Stimulated activated CD4-positive, alpha-beta T cell treated with anti-CD3 and anti-CD28 coated beads, Interleukin-1b, Interleukin-23, amount 100 ng/mL, for 24 hours (primary cell): ENCODE measurements at places on chromosomes 4 and X.
A peak's percentile ranks its signal among the peaks of the same experiment; 100 is the strongest.

GRCh38 chr4:128462103-128462783 lies 174.6 kb upstream of the PGRMC2 start:
- DNase-seq = no peak

DNA sequence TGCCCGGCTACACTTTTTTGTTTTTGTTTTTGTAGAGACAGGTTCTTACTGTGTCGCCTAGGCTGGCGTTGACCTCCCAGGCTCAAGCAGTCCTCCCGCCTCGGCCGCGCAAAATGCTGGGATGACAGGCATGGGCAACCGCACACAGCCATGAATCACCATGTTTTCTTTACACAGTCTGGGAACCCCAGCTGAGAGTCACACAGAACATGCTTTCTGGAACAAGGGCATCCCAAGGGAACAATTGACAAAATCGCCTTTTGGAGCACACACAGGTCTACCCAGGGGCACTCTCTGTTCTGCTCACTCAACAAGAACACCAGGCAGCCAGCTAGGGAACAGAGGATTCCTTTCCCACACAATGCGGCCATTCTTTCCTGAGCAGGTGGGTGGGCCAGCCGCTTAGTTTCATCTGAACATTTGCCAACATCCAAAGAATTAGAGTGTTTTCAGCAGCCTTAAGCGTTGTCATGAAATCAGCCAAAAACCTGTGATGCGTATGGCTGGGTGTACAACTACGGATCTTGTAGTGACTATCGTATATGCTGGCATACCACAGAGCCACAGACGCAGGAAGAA lies 15.7 kb downstream of the PRKX start:
- DNase-seq = no peak

GRCh38 chr4:7391637-7392437 lies 42.9 kb downstream of the PSAPL1 start:
- DNase-seq = no peak

DNA sequence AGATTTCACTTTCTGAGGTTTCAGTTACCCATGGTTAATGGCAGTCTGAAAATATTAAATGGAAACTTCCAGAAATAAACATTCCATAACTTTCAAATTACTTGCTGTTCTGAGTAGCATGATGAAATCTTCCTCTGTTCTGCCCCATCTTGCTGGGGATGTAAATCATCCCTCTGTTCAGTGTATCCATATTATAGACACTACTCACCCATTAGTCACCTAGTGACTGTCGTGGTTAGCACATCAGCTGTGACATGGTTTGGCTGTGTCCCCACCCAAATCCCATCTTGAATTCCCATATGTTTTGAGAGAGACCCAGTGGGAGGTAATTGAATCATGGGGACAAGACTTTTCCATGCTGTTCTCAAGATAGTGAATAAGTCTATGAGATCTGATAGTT lies 125.5 kb upstream of the GIMD1 start:
- DNase-seq = no peak

GRCh38 chr4:38647101-38647819 lies 16.7 kb upstream of the KLF3 start:
- no peak for DNase-seq

GRCh38 chrX:155262970-155263754 lies 1.1 kb downstream of the RAB39B start:
- DNase-seq = no peak

GRCh38 chrX:140510895-140511295 lies 6.0 kb upstream of the SOX3 start:
- no peak for DNase-seq

GRCh38 chr4:132809298-132810032 lies 339.6 kb upstream of the PCDH10 start:
- no peak for DNase-seq

GRCh38 chr4:148850257-148850995 lies 408.2 kb upstream of the NR3C2 start:
- no peak for DNase-seq

GRCh38 chrX:7946960-7947359 lies 19.7 kb upstream of the PNPLA4 start:
- DNase-seq = no peak

DNA sequence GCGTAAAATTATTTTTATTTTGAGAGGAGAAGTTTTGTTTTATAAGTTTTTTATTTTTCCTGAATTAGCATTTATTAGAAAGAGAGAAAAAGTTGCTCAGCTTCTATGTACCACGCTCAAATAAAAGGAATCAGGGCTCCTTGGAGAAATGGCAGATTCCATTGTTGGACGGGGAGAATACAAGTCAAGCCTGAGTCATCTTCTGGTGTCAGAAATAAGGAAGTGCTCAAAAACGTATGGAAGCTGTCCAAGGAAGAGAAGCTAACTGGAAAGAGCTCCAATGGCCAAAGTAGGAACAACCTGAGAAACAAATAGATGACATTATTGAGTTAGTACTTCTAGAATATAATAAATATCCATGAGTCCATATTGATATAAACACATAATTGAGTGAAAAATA lies 89.3 kb upstream of the NEIL3 start:
- no peak for DNase-seq

DNA sequence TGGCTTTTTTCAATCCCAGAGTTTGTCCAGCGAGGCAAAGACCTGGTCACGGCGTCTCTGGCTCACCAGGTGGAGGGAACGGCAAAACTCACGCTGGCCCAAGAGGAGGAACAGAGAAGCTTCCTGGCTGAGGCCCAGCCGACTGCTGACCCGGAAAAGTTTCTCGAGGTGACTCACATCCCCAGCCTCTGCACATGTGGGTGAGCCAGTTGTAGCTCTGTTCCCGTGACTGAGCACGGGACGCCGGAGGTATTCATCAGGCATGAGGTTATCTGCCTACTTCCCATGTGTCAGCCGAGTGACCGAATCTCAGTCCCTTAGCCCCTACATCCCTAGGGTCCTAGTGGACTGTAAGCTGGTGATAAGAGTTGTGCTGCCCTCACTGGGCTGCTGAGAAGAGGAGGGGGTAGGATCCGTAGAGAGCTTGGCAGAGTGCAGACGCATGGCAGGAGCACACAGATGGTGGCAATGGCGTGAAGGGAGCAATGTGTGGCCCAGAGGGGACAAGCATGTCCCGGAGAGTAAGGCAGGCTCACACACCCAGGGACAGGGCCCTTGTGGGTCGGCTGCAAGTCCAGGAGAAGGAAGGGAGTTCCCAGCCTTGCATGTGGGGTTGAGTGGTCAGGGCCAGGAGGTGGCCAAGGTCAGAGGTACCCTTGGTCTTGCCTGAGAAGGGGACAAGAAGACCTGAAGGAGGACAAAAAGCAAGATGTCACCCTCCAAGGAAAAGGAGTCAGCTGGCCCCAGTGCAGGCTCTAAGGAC lies 42.9 kb downstream of the EVC start:
- DNase-seq = no peak

DNA sequence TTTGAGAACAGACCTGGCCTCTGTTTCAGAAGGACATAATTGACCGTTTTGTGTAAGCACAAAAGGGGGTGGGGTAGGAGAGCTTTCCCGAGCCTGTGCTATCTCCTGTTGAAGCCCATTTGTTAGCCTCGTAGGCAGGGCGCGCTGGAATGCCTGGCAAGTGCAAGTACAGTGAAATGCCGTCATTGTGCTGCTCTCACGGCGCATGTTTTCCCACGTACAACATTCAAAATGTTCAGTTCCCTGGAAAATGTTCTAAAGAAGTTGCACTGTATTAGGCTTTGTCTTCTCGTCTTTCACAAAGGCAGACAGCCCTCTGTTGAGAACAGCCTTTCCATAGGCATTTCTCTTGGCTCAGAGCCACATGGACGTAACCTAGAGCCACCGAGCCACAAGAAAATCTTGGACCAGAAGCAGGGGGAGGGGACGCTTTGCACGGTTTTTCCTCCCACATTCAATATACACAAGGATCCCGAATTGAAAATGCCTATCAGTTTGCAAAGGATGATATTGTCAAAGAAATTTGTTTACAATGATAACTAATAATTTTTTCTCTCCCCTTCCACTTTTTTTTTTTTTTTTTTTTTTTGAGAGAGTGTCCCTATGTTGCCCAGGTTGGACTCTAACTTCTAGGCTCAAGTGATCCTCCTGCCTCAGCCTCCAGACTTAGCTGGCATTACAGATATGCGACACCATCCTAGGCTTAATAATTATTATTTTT lies 54.6 kb upstream of the RAPGEF2 start:
- no peak for DNase-seq

DNA sequence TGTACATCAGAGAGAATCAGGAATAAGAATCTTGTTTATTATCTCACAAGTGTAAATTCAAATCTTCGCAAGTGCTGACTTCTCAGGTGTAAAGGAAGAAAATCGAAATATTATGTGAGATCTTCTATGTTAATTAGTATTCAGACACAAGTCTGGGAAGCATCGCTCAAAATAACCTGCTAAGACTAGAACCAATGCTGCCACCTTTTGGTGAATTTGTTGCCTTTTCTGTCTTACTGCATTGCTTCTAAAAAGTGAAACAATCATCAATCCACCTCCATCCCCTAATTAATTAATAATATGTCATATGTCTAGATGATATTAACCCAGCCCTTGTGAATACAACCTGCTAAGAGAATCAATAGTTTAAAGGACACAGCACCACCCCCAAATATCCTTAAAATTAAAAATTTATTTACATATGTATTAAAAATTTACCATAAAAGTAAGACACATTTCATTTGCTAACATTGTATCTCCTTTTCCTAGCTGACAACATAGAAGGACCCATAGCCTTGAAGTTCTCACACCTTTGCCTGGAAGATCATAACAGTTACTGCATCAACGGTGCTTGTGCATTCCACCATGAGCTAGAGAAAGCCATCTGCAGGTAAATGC lies 3.5 kb downstream of the EPGN start:
- no peak for DNase-seq

- DNase-seq = no peak
Measured at GRCh38 chrX:79161655-79162054, 17.2 kb downstream of the GPR174 start.

- DNase-seq = no peak
Measured at GRCh38 chr4:84897516-84897915, 69.0 kb downstream of the WDFY3 start.

DNA sequence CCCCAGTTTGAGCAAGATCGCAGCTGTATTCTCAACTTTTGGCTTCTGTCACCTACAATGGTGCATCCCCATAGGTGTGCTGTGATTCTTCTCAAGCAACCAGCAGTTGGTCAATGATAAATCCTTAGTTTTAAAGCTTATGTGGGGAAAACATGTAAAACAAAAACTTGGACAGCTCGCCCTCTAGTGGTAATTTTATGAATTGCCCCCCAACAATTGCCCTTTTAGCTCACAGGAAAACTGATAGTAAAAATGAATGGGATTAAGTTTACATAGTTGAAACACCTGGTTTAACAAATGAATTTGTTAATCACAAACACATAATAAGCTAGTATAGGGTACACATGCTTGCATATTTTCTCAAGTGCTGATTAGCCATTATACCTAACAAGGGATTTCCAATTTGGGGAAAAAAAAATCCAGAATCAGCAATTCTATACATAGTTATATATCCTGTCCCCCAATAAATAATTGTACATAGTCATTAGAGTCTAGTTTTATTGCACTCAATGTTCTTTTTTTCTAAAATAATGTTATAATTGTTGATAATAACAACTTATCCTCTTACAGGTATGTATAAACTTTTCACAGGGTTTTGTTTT lies 30.1 kb downstream of the TEX13A start:
- no peak for DNase-seq

DNA sequence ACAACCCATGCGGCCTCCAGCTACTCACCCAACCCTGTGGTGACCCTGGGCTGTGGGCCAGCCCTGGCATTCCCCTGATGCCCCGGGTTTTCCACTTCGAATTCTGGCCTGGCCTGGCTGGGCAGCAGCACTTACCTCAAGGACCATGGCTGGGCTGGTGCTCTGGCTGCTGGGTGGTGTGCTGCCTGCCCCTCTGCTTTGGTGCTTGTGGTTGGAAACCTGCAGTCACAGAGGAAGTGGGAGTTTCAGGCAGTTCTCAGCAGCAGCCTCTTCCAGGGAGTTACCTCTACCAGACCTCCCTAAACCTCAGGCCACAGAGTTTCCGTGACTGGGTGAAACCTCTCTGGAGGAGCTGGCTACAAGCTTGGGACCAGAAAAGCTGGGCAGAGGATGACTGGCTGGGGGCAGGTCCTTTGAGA lies at the start of gene CXCR3:
Gene CXCR3 (minus strand): TSS at position 209 of the 419 bp plus-strand sequence. CDS start 62 bp downstream, at position 147.
- DNase-seq = peak; percentile 41

GRCh38 chr4:10673817-10674369 lies 10.7 kb downstream of the CLNK start:
- DNase-seq = no peak

DNA sequence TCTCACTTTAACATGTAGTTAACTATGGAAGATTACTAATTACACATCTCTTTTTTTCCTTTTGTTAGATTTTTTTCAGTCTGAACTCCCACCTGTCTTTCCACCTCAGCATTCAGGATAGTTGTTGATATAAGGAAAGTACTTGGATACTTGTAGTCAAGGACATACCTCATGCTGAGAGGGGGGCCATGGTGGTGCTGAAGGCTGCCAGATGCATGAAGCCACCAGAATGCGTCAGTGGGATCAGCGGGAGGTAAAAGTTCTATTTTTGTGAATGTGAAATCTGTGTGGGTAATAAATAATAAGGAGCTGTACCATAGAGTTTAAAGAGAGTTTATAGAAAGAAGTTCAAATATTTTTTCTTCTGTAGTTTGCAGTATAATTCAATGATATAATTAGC lies 13.1 kb upstream of the NDST4 start:
- no peak for DNase-seq

DNA sequence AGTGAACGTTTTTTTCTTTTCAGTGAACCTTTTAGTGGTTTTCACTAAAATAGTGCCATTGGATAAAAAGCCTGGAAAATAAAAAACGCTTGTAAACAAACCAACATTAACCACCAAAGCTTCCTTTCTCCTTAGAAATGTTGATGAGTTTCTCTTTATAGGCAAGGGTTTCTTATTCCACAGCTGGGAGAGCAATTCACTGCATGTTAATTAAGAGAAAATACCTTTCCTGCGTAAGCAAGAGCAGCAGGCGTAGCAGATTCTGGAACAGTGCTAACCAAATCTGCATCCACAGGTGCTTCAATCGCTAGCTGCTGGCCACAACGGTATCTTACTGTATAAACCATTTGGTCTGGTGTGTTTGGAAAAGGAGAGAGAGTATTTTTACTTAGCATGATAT lies 13.3 kb upstream of the AASDH start:
- no peak for DNase-seq

- no peak for DNase-seq
Measured at GRCh38 chr4:111707491-111707890, 437.8 kb upstream of the FAM241A start.

- DNase-seq = no peak
Measured at GRCh38 chr4:43339435-43339834, 446.9 kb downstream of the GRXCR1 start.

GRCh38 chr4:132530861-132531260 lies 618.2 kb upstream of the PCDH10 start:
- DNase-seq = no peak

GRCh38 chr4:114691865-114692264 lies 93.3 kb downstream of the UGT8 start:
- no peak for DNase-seq

- DNase-seq = no peak
Measured at GRCh38 chr4:187715466-187715865, 280.1 kb upstream of the ZFP42 start.

- DNase-seq = no peak
Measured at GRCh38 chr4:99062120-99062519, 26.5 kb downstream of the ADH5 start.

- DNase-seq = no peak
Measured at GRCh38 chrX:11393949-11394654, 100.9 kb downstream of the AMELX start.

GRCh38 chrX:54427837-54428424 lies 12.3 kb upstream of the TSR2 start:
- DNase-seq = no peak
